ENCODE measurements at places on chromosomes 3 and 15. TPM values are rescaled to one million over a fixed set of nuclear protein-coding genes. Genes with fewer than 3 reads are reported as not detected.

DNA sequence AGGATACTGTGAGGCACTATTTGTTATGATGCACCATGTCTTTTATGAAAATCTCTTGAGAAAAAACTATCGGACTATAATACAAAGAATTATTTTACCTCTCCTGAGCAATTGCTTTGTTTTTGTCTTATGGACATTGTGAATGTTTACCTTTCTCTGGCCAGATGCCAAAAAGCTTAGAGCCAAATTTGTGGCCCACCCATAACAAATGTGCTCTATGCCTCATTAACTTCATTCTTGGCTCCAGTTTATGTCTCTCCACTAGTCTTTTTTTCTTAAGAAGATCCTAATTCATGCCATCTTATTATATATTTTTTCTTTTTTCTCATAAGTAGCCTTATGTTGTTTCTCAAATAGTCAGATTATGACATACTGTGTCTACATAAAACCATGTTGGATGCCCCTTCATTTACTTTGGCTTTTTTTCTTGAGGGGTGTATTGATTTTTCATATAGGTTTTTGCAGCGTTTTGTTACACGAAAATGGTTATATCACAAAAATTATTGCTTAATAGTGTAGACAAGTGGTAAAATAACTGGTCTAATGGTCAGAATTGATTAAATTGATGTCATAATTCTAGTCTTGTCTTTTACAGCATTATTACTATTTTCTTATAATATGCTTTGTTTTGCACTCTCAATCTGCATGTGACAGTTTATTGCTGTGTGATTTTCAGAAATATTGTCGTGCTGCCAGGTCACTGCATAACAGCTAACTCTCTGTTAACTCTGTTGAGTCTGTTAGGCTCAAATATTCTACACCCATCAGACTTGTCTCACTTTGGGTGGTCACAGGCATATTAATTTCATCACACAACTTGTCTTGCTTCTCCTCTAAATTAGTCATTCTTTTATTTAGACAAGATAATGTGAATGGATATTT is 18.2 kb downstream of the SENP8 start:
- no peak for DNase-seq

GRCh38 chr15:73952171-73952912 is 26.1 kb downstream of the LOXL1 start:
- DNase-seq = no peak

The CPNE9 gene
- polyA plus RNA-seq = not detected

The NCBP2 gene
- 95.7 TPM for polyA plus RNA-seq

The GPR176 gene
- polyA plus RNA-seq = 15.2 TPM

The LRRIQ4 gene
- polyA plus RNA-seq = 0.13 TPM

The CSK gene
- polyA plus RNA-seq = 47.1 TPM

The SMAD6 gene
- polyA plus RNA-seq = 41.7 TPM

DNA sequence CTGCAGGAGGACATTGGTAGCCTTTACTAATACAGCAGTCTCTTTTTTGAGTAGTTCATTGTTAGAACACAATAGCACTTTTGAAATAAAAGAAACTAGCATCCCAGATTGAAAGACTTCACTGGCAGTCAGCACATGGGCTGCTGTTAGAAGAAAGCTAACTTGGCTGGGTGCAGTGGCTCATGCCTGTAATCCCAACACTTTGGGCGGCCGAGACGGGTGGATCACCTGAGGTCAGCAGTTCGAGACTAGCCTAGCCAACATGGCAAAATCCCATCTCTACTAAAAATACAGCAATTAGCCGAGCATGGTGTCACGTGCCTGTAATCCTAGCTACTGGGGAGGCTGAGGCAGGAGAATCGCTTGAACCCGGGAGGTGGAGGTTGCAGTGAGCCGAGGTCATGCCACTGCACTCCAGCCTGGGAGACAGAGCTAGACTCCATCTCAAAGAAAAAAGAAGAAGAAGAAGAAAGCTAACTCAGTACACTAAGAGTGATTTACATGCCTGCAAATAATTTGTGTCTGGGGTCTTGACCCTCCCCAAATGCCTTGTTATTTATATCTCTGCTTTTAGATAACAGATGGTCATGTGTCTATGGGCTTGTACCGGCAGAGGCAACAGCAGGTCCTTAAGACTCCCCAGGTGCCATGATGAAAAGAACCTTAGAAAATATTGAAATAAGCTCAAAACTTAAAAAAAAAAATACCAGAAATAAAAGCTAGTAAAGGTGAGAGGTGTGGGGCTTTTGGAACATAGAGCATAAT is 9.7 kb downstream of the TPM1 start:
- DNase-seq = no peak

- no peak for DNase-seq
These were observed 441.9 kb upstream of the MDFIC2 start for GRCh38 chr3:70754314-70754713.

GRCh38 chr3:138118612-138119422 is 3.4 kb upstream of the DZIP1L start:
- DNase-seq = peak; percentile 49
